ENCODE measurements at places on chromosomes 13 and 19.

DNA sequence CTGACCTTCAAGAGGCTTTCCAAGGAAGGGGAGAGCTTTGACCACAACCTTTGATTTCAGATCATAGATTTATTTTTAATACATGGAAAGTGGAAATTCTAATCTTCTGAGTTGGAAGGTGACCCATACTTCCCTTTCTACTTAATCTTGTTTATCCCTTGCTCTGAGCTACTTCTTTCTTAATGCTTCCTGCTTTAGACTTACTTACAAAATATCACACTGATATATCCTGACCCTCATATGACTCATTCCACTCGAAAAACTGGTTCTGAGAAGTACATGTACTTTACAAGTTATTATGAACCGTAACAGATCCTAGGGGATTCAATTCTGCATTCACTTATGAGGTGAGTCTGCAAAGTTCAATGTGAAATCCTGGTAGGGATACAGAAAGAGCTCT, 76.2 kb upstream of the IRS2 start:
- no peak for DNase-seq

DNA sequence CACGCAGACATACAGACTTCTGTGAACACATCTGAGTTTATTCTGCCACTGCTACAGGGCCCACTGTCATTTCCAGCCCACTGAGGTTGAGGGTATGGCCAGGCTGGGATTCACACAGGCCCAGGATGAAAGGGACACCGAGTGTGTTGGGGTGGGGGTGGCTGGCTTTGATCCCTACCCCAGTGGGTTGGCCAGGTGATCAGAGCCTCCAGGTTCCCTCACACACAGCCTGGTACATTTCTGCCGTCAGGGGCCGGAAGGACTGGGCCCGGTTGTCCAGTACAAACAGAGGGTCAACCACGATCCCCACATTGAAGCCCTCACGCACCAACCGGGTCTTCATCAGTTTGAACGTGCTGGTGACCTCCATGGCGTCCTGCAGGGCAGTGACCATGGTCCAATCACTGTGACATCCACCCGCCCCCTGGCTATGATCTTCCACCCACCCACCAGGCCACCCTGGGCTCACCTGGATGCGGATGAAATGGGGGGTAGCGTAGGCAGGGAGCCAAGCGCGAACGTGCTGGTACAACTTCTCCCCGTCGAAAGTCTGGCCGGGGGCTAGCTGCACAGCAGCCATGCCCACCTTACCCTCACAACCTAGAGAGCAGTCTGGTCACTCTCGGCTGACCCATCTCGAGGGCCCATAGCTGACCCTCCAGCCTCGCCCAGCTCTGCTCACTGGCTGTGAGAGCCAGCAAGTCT, 13.3 kb downstream of the SLC27A5 start:
- no peak for DNase-seq

DNA sequence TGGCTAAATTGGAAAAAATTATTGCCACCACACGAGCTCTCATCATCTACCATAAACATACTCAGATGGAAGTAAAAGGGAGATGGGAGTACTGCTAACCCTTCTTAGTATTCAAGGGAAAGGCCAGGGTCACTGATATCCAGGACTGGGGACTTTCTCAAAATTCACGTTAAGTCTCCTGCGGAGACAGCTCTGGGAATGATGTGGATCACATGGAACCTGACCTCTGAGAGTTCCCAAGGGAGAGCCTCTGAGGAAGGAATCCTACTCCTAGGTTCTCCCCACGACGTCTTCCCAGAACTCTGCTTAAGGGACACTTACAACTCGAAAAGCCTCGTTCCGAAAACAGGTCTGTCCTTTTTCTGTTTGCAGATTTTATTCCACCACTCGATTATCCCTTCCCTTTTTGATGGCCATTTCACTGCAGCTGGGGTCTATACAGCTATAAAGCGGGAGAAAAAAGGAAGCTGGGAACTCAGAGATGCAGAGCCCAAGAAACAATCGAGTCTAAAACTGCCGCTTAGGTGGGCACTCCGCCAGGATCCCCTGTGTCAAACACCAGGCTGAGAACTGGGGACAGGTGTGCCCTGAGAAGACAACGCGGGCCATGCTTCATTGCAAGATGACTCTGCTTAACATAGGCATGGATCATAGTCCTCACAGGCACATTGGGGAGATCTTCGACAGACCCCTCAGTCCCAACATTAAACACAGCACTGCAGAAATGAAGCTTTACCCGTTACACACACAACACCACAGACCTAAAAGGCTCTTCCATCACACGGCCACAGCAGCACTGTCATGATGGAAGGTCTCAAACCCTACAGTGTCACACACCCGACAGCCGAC, 823 bp upstream of the ZNF567 start:
- no peak for DNase-seq

GRCh38 chr13:106038752-106039151, 496.7 kb downstream of the EFNB2 start:
- no peak for DNase-seq

DNA sequence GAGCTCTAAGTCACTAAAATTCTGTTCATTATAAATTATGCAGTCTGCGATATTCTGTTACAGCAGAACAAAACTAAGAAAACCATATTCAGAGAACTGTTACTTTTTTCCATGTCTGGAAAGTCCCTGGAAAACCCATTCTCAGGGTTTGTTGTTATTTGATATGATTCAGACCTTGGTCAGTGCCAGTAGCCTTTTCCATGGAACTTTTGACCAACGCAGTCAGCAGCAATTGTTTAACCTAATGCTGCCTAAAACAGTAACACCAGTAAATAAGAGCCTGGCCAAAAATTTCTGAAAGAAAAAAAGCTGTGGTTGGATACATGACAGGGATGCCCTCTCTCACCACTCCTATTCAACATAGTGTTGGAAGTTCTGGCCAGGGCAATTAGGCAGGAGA, 402.7 kb downstream of the TBC1D4 start:
- DNase-seq: no peak
